ENCODE measurements at places on chromosomes 5 and 9.
A peak's percentile ranks its signal among the peaks of the same experiment; 100 is the strongest.

DNA sequence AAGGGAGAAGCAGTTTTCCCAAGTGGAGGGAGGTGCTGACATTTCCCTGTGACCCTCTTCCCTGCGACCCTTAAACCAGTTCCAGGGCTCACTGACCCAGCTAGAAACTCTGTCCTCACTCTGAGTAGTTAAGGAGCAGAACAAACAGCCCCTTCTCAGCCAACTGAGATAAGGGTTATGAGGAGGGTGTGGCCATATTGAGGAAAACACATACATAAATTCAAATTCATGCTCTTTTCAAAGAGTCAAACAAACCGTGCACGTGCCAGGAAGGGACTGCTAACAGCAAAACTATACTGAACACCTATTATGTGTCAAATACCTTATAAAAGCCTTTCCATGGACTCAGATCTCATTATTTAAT, 4.9 kb upstream of the AKNA start:
- DNase-seq = no peak

GRCh38 chr9:124296796-124297550, 39.2 kb downstream of the NEK6 start:
- no peak for DNase-seq

GRCh38 chr5:61130289-61130688, 32.0 kb downstream of the SMIM15 start:
- peak; percentile 25 for DNase-seq

GRCh38 chr9:116741086-116741740, 54.1 kb downstream of the TRIM32 start:
- peak; percentile 68 for DNase-seq

- no peak for DNase-seq
Observed at GRCh38 chr9:115412656-115413055, 294.7 kb upstream of the TNC start.

DNA sequence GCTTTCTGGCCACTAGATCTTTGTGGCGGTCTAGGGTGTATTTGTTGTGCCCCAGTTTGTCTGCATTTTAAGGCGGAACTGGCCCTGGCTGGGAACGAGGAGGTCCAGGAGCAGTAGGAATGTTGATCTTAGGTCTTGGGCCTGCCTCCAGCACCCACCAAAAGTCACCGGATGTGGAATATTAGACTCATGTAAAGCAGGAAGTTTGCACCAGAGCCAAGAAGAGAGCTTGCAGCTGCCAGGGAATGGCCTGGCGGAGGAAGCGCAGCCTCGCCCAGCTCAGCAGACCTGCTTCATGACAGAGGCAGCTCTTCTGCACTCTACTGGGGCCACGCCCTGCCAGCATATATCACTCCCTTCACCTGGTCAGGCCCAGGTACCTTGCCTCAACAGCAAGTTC, 3.3 kb downstream of the GPX3 start:
- DNase-seq = no peak

GRCh38 chr5:56676091-56676768, 139.1 kb upstream of the MAP3K1 start:
- DNase-seq = no peak

- peak; percentile 34 for DNase-seq
Observed at GRCh38 chr5:146878476-146879172, at the start of gene PPP2R2B. Gene PPP2R2B, minus strand, starts transcription at chr5:146878757.

- no peak for DNase-seq
Observed at GRCh38 chr9:37997636-37998374, 71.2 kb downstream of the SHB start.

DNA sequence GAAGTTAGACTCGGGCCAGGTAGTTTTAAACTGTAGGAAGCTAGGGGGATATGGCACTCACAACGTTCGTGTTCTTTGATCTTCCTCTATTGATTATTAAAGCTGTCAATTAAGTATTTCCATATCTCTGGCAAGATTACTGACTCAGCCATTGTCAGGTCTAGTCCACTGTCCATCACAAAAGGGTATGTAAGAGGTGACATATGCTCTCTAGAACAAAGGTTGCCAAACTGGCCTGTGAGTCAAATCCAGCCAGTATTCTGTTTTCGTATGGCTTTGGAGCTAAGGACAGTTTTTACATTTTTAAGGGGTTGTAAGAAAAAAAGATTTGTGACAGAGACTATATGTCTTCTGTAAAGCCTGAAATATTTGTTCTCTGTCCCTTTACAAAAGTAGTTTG, 44.2 kb downstream of the FAXDC2 start:
- DNase-seq = no peak

DNA sequence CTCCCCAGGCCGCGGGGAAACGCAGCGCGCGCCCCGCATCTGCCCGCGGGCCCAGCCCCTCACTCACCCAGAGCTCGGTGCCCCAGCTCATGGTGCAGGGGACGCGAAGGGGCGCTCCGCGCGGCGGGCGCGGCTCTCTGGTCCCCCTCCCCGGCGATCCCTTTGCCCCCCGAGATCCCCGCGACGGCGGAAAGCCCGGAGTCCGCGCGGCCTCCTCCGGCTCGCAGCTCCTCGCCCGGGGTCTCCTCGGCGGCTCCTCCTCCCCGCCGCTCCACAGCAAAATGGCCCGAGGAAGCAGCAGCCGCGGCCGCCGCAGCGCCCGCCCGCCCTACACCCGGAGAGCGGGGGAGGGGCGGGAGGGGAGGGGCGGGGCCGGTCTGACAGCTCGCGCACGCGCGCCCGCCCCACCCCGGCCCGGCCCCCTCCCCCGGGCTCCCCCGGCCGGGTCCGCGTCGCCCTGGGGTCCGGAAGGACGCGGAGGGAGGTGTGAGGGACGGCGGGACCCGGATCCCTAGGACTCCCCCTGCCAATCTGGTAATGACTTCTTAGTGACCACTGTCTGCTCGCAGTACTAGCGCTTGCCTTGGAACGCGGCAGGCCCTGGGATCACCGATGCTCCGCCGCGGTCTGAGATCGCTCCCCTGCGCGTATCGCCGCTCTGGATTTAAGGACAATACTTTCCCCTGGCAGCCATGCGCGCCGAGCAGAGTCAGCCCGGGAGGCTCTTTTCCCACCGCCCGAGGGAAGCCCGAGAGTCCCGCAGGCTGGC, at the start of gene FNBP1:
FNBP1 (minus strand) TSS at position 305 of the 769 bp plus-strand sequence; CDS start at position 91, 214 bp downstream.
- peak; percentile 72 for DNase-seq
